ENCODE measurements at places on chromosomes 6 and 20. TPM values are rescaled to one million over a fixed set of nuclear protein-coding genes. Genes with fewer than 3 reads are reported as not detected.

The CD83 gene
- 1.9 TPM for total RNA-seq

The PHACTR3 gene
- total RNA-seq = not detected

The FAM209B gene
- not detected for total RNA-seq

The TRIM40 gene
- not detected for total RNA-seq

The MMUT gene
- total RNA-seq = 6.5 TPM

The ARFGEF3 gene
- total RNA-seq = 5.3 TPM
